Ascending aorta (tissue), 2 donors: ENCODE measurements at places on chromosomes 3 and 15.
A peak's percentile ranks its signal among the peaks of the same experiment; 100 is the strongest.

DNA sequence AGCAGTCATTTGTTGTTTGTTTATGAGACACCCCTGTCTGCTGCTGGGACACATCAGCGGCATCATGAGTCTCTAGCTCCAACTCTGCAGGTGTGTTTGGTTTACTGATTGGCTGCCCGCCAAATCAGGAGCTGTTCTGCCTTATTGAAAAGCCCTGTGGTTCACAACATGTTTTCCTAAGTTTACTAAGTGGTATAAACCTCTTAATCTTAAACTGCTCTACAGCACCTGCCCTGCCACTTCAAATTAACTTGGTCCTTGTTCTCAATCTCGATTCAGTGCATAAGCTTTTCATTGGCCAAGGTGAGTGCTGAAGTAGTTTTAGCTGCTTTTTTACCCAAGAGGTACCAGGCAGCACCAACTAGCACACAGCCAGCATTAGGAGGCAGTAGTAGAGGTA, 77.8 kb upstream of the WDR72 start:
- no peak for DNase-seq

GRCh38 chr15:60006203-60006862, 2.2 kb downstream of the FOXB1 start:
- no peak for DNase-seq

- DNase-seq, result peak; percentile 79
Measured at GRCh38 chr15:68278345-68278594, 725 bp downstream of the FEM1B start.

- no peak for DNase-seq
Measured at GRCh38 chr3:132351222-132351806, 34.1 kb downstream of the ACP3 start.

GRCh38 chr3:188133646-188134045, 20.3 kb upstream of the LPP start:
- no peak for DNase-seq

DNA sequence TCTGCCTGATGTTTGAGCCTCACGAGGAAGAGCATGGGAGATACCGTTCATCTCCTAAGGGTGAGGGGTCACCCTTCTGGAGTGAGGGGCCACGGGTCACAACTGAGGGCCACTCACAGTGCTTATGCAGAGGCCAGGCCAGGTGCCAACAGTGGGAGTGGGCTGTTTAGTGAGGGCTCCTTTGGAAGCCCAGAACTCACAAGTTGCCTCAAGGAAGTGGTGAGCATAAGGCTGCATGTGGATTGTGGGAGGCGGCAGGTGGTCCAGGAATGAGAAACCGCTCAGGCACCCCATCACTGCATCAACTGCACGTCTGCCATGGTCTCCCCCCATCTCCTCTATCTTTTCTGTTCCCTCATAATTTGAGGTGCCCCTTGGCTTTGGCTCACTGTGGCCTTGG, 26.5 kb downstream of the SPSB4 start:
- peak; percentile 25 for DNase-seq

- no peak for DNase-seq
Measured at GRCh38 chr3:3906171-3906570, 106.9 kb downstream of the LRRN1 start.

DNA sequence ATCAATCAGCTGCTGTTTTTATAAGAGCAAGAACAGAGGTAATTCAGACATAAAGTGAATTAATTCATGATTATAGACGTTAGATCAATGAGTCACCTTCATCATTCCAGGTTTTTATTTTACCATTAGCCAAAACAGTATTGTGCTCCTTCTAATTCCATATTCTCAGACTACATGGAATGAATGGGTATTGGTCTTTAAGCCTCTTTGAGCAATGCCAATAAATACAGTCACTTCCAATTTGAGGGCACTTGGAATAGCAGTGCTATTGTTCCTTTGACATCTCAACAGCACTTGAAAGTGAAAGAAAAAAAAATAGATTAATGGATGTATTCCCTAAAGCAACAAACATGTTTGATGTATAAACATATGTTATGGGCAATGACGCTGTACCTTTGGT, 830.9 kb upstream of the CFAP20DC start:
- no peak for DNase-seq

DNA sequence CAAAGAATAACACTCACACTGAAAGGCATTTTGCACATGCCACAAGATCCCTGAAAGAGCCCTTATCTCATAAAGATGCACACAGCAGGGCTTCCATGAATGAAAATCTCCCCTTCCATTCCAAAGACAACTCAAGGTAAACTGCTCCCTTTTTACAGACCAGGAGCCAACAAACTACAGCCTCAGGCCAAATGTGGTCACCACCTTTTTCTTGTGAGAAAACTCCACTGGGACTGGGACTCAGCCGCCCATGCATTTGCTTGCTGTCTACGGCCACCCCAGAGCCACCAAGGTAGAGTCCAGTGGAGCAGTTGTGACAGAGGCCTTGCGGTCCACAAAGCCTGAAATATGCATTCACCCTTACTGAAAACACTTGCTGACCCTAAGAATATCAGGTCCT, 334.8 kb downstream of the OCA2 start:
- no peak for DNase-seq

GRCh38 chr15:75030023-75030413, 6.6 kb downstream of the PPCDC start:
- peak; percentile 86 for DNase-seq

DNA sequence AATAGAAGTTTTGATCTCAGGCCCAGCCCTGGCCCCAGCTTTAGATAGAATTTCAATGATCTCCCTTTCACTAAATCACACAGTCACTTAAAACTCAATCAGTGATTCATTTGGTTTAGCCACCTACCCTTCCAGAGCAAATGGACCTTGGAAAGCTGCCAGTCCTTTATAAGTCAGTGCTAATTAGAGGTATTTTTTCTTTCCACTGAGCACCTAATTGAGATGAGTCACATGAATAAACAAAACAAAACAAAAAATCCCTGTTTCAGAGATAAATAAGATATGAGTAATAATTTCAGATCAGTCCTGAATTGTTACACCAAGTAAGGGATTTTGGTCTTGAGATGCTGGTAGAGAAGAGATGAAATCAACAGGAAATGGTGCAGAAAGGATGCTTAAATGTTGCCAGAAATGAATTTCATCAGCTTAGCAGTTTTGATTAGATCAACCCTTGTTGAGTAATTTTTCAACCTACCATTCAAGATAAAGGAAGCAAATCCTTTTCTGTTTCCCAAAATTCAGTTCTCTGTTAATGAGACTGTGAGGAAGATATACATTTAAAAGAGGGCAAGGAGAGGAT, 352.0 kb upstream of the COL8A1 start:
- no peak for DNase-seq

DNA sequence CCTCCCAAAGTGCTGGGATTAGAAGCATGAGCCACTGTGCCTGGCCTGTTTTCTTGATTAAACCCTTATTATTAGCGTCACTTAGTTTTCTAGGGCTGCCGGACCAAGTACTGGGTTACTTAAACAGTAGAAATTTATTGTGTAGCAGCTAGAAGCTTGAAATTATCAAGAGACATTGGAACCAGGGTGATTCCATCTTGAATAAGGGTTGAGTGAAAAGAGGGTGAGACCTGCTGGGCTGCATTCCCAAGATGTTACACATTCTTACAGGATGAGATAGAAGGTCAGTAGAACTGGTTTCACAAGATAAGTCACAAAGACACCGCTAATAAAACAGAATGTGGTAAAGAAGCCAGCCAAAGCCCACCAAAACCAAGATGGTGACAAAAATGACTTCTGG, 18.6 kb upstream of the FSTL1 start:
- DNase-seq, result no peak

DNA sequence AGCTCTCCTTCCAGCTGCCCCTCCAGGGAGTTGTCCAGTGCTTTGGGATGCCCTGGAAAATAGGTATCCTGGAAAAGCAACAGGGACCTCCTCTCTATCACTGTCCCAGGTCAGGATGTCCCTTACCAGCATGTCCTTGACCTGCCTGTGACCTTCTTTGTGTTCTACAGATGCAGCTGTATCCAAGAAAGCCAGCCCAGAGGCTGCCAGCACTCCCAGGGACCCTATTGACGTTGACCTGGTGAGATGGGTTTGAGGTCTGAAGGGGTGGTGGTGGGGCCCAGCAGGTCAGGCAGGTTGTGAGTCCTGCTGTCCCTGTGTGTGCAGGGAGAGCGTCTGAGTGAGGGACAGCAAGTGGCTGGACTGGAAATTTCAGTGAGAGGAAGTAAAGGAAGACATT, 30.2 kb downstream of the PML start:
- DNase-seq, result no peak

- no peak for DNase-seq
Measured at GRCh38 chr3:147141516-147142288, 264.6 kb downstream of the ZIC4 start.

GRCh38 chr15:81069356-81069755, 64.7 kb upstream of the CFAP161 start:
- no peak for DNase-seq

GRCh38 chr3:190676481-190676880, 162.6 kb downstream of the IL1RAP start:
- no peak for DNase-seq

DNA sequence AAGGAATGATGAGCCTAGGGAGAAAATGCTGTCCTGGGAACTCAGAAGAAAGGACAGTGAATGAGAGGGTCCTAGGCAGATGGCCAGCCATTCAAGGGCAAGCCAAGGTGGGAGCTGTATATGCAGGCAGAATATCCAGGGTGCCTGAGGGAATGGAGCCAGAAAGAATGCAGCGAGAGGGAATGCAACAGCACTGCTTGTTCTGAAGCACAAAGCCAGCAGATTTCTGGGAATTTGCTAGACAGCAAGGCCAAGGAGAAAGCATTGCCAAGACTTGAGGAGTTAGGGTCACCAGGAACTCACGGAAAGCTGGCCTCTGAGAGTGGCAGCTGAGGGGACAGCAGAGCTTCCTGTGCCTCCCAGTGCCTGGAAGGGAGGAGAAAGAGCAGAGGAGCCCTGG, 200.6 kb downstream of the MYRIP start:
- no peak for DNase-seq

GRCh38 chr3:145197051-145197820, 963.7 kb downstream of the PLOD2 start:
- no peak for DNase-seq

- DNase-seq, result no peak
Measured at GRCh38 chr15:39817892-39818291, 35.3 kb upstream of the FSIP1 start.

DNA sequence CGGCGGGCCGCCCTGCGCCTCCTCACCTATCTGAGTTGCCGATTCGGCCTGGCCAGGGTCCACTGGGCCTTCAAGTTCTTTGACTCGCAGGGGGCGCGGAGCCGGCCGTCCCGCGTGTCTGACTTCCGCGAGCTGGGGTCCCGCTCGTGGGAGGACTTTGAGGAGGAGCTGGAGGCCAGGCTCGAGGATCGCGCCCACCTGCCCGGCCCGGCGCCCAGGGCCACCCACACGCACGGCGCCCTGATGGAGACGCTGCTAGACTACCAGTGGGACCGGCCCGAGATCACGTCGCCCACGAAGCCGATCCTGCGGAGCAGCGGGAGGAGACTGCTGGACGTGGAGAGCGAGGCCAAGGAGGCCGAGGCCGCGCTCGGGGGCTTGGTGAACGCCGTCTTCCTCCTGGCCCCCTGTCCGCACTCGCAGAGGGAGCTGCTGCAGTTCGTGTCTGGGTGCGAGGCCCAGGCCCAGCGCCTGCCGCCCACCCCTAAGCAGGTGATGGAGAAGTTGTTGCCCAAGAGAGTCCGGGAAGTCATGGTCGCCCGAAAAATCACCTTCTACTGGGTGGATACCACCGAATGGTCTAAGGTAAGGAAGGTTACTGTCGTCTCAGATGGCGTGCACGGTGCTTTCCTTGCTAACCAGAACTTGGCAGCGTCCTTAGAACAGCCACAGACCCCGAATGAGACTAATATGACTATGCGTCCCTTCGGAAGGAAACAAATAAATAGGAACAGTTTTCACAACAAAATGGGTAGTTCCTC, 567 bp downstream of the TICRR start:
- DNase-seq, result no peak
